Osteoblast (primary cell): ENCODE measurements at places on chromosomes 11 and 22. TPM values are rescaled to one million over a fixed set of nuclear protein-coding genes. Genes with fewer than 3 reads are reported as not detected.

DNA sequence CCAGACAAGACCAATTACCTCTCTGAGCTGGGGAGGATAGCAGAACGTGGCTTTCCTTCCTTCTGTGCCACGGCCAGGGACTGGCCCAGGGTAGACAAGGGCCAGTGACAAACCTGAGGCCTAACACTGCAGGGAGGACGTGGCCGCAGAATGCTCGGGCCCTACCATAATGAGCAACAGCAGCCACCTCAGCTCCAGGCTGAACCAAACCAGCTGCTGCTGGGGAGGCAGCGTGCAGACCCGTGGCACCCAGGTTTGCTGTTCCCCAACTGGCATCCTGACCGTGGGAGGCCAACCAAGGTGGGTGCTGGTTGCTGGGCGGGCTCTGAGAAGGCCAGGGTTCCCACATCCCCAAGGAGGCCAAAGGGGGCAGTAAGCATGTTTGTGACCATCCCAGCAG lies 83.0 kb downstream of the MORC2 start:
- no peaks in the 10 kb centered on the region for H3K27me3 ChIP-seq
- H3K27ac ChIP-seq = no peak overlapping the region
- no peaks in the 10 kb centered on the region for H3K36me3 ChIP-seq
- DNase-seq = peak; percentile 65

DNA sequence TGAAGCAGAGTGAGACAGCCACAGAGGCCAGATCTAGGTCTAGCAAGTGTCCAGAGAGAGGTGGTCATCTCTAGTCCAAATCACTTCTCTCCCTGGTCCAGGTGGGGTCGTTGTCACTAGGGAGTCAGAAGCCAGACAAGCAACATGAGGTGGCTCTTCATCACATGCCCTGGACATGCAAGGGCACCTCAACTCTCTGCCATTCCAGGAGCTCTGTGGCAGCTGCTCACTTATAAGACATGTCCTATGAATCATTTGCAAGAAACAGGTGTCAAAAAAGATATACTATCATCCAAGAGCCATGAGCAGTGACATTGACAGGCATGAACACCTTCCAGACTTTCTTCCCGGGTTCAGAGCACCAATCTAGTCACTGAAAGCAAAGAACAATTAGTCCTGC lies 130.8 kb downstream of the GALNT18 start:
- DNase-seq = no peak
- no peaks in the 10 kb centered on the region for H3K4me1 ChIP-seq
- no peaks in the 10 kb centered on the region for H3K36me3 ChIP-seq

The TRABD gene
- total RNA-seq = 13.6 and 13.8 TPM in 2 replicates

The KRTAP5-7 gene
- 0.36 and 0.59 TPM in 2 replicates for total RNA-seq

The CREB3L1 gene
- 30.1 and 33.3 TPM in 2 replicates for total RNA-seq

The CARD16 gene
- total RNA-seq = 2.9 and 4.1 TPM in 2 replicates

- DNase-seq = no peak
- peaks cover 9% of the 10 kb centered on the region for H3K27me3 ChIP-seq
- no peak overlapping the region for H3K4me3 ChIP-seq
- H3K27ac ChIP-seq = no peak overlapping the region
- peaks cover 34% of the 10 kb centered on the region for H3K36me3 ChIP-seq
- H3K4me1 ChIP-seq = no peaks in the 10 kb centered on the region
Observed at GRCh38 chr11:64637334-64638017, 46.5 kb downstream of the SLC22A12 start.

GRCh38 chr11:86741839-86742805 lies 58.2 kb upstream of the PRSS23 start:
- no peaks in the 10 kb centered on the region for H3K27me3 ChIP-seq
- peaks cover 79% of the 10 kb centered on the region for H3K4me1 ChIP-seq
- DNase-seq = peak; percentile 85
- peak overlapping the region; percentile 99 for H3K27ac ChIP-seq

- H3K4me3 ChIP-seq = no peak overlapping the region
- no peak for DNase-seq
- H3K36me3 ChIP-seq = no peaks in the 10 kb centered on the region
- no peak overlapping the region for H3K27ac ChIP-seq
- H3K4me1 ChIP-seq = peaks cover 6% of the 10 kb centered on the region
Observed at GRCh38 chr11:17839450-17839849, 104.9 kb downstream of the KCNC1 start.

GRCh38 chr11:92180664-92181251 lies 43.9 kb upstream of the FAT3 start:
- no peak overlapping the region for H3K4me3 ChIP-seq
- no peaks in the 10 kb centered on the region for H3K27me3 ChIP-seq
- DNase-seq = no peak
- no peaks in the 10 kb centered on the region for H3K36me3 ChIP-seq
- H3K27ac ChIP-seq = peak overlapping the region; percentile 64
